ENCODE measurements at places on chromosomes 4 and X. TPM values are rescaled to one million over a fixed set of nuclear protein-coding genes. Genes with fewer than 3 reads are reported as not detected.

DDX60 gene
- total RNA-seq = 12.1 TPM

BEX5 gene
- total RNA-seq = not detected

FGF2 gene
- total RNA-seq = 3.5 TPM

MAGEA11 gene
- total RNA-seq = not detected

CHRDL1 gene
- 5.5 TPM for total RNA-seq

MAGEA2 gene
- not detected for total RNA-seq

DIPK2B gene
- total RNA-seq = 12.8 TPM

CLDN22 gene
- not detected for total RNA-seq

NAA11 gene
- not detected for total RNA-seq

PNMA6A gene
- total RNA-seq = 0.44 TPM

RTL9 gene
- total RNA-seq = not detected
